ENCODE measurements at places on chromosomes 13 and 19. TPM values are rescaled to one million over a fixed set of nuclear protein-coding genes. Genes with fewer than 3 reads are reported as not detected.

DNA sequence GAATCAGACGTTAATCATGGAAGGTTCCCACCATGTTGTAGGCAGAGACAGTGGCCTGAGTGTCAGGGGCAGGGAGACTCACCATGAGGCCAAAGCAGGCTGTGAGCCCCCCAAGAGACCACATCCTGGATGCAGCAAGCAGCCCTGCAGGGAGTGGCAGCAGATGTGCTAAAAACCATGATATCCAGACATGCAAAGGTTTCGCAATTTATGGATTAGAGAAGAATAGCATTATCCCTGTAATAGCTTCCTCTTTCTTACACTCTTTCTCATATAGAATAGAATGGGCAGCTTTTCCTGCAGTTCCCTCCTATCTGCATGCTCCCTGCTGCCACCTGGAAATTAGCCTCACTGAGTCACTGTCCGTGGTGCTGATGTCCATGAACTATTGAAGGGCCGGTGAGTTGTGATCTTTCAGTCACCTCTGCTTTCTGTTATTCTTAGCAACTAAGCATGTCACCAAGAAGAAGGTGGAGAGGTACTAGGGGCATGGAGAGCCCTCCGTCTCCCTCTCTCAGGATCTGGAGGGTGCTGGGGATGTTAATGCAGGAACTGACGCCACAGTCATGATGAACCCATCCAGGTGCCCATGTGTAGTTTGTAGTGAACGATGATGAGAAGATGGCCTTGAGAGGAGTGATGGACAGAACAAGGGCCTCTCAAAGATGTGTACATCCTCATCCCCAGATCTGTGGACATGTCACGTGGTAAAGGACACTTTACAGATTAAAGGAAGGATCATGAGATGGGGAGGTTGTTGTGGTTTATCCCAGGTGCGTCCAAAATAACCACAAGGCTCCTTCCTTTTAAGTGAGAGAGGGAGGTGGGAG, 9.9 kb downstream of the CEACAM4 start:
- DNase-seq = no peak

DNA sequence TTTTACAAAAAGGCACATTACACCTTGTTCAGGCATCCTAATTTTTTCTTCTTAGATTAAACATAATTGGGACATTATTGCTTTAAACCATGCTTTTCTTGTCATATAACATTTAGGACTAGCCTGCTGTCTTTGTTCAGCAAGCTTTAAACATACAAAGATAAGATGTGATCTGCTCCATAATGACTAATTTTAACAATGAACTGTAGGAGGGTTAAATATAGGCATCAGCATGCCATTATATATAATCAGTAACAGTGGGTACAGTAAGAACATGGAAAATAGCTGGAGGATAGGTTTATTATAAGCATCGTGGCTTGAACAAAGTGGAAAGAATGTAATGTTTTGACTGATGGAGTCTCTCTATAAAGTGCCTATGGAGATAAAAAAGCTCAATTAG, 661.7 kb downstream of the SLITRK6 start:
- DNase-seq = no peak

DNA sequence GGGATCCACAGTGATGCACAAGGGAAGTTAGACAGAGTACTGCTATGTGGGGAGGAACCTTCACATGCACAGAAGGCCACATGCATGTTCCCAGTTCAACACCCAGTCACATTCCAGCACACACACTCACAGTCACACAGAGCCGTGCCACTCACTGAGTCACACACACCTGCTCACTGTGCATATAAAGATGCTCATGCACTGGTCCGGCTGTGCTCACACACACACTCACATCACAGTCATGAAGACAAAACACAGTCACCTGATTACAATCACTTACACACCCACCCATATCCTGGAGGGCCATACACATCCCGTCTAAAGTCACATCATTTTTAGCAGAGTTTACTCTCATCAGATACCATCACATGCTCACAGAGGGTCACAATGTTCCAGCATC, 478 bp downstream of the CLC start:
- DNase-seq = no peak

GRCh38 chr19:16375157-16375935, 50.7 kb downstream of the KLF2 start:
- no peak for DNase-seq

- no peak for DNase-seq
Measured at GRCh38 chr13:79502859-79503468, 22.0 kb downstream of the NDFIP2 start.

DNA sequence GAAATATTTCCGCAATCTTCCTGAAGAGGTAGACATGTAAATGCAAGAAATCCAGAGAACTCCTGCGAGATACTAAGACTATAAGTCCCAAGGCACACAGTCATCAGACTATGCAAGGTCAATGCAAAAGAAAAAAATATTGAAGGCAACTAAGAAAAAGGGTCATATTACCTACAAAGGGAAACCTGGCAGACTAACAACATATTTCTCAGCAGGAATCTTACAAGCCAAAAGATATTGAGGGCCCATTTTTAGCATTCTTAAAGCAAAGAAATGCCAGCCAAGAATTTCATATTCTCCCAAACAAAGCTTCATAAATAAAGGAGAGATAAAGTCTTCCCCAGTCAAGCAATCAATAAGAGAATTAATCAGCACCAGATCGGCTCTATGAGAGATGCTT, 298.5 kb upstream of the ATXN8OS start:
- no peak for DNase-seq

GRCh38 chr19:10141973-10142372, 22.3 kb upstream of the EIF3G start:
- DNase-seq = no peak

DNA sequence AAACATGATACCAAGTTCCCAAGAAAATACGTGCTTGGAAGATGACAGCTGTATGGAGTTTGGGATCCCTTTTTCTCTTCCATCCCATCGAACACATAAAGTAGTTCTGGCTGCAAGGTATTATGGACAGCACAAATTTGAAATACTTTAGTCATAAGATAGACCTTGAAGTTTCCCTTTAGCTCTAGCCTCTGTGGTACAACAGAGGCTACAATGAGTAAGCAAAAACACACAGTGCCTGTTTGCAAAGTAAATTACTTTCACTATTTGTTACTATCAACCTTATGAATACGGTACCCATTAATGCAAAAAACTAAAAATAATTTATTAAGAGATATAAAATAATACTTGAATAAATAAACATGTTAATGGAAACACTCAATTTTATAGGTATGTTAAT, 21.0 kb upstream of the LRCH1 start:
- DNase-seq = no peak

GRCh38 chr19:56348289-56348877, 33.7 kb upstream of the ZSCAN5A start:
- no peak for DNase-seq

RELB gene
- total RNA-seq = 10.4 TPM

RLN3 gene
- not detected for total RNA-seq

Data from ovary (tissue), 10 donors.